ENCODE measurements at places on chromosomes 5 and 9.

- DNase-seq, result no peak
- H3K4me3 ChIP-seq, result no peak overlapping the region
- no peaks in the 10 kb centered on the region for H3K27me3 ChIP-seq
- H3K27ac ChIP-seq, result no peak overlapping the region
- H3K36me3 ChIP-seq, result no peaks in the 10 kb centered on the region
These were observed 636.1 kb downstream of the KIF4B start for GRCh38 chr5:155649666-155650065.

GRCh38 chr5:113202746-113203716 is 226.4 kb downstream of the DCP2 start:
- no peaks in the 10 kb centered on the region for H3K36me3 ChIP-seq
- H3K27me3 ChIP-seq, result no peaks in the 10 kb centered on the region
- no peak overlapping the region for H3K27ac ChIP-seq

GRCh38 chr5:77843570-77844372 is 67.6 kb upstream of the TBCA start:
- no peaks in the 10 kb centered on the region for H3K4me1 ChIP-seq
- H3K27me3 ChIP-seq, result no peaks in the 10 kb centered on the region
- DNase-seq, result no peak
- no peak overlapping the region for H3K4me3 ChIP-seq
- no peaks in the 10 kb centered on the region for H3K36me3 ChIP-seq
- no peak overlapping the region for H3K27ac ChIP-seq

- no peak overlapping the region for H3K27ac ChIP-seq
- peaks cover 23% of the 10 kb centered on the region for H3K36me3 ChIP-seq
- H3K27me3 ChIP-seq, result no peaks in the 10 kb centered on the region
- DNase-seq, result no peak
- H3K4me3 ChIP-seq, result no peak overlapping the region
These were observed 12.5 kb downstream of the SRFBP1 start for GRCh38 chr5:121974261-121974660.

GRCh38 chr9:76521244-76521681 is 62.3 kb downstream of the GCNT1 start:
- no peak overlapping the region for H3K4me3 ChIP-seq
- no peaks in the 10 kb centered on the region for H3K36me3 ChIP-seq
- DNase-seq, result no peak
- H3K27me3 ChIP-seq, result peaks cover 4% of the 10 kb centered on the region

- no peak overlapping the region for H3K27ac ChIP-seq
- no peak for DNase-seq
These were observed 39.8 kb downstream of the TYRP1 start for GRCh38 chr9:12732971-12733370.

DNA sequence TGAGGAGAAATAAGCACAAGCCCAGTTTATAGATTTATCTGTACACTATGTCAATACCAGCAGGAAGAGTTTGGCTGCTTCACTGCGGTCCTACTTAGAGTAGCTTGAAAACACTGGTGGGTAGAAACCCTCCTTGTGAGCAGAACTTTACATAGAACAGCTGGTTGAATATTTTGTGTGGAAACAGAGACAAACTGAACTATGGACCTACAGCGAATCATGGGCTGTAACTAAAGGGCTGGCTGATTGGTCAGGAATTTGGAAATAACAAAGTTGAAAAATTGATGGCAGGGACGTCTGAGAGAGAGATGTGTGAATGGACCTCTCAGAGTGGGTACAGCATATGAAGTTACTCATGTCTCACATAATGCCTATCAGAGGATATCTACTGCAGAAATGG is 392.5 kb downstream of the MAN2A1 start:
- no peak overlapping the region for H3K27ac ChIP-seq
- peaks cover 10% of the 10 kb centered on the region for H3K4me1 ChIP-seq
- DNase-seq, result no peak
- no peak overlapping the region for H3K4me3 ChIP-seq

- H3K27me3 ChIP-seq, result peaks cover 3% of the 10 kb centered on the region
- no peaks in the 10 kb centered on the region for H3K36me3 ChIP-seq
- no peak for DNase-seq
- no peak overlapping the region for H3K4me3 ChIP-seq
These were observed 86.5 kb upstream of the ANKRD55 start for GRCh38 chr5:56319526-56320181.

DNA sequence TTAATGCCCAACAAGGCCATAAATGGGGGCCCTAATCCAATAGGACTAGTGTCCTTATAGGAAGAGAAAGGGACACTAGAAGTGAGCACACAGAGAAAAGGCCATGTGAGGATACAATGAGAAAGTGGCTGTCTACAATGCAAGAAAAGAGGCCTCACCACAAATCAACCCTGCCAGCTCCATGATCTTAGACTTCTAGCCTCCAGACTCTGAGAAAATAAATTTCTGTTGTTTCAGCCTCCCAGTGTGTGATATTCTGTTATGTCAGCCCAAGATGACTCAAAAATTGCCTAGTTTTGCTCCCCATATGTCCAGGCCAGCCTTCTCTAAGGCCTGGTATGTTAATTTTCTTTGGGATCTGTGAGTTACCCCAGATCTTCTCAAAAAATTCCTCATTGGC is 32.3 kb upstream of the HTR4 start:
- no peaks in the 10 kb centered on the region for H3K36me3 ChIP-seq
- H3K27me3 ChIP-seq, result no peaks in the 10 kb centered on the region
- H3K27ac ChIP-seq, result no peak overlapping the region
- H3K4me3 ChIP-seq, result no peak overlapping the region
- no peak for DNase-seq
- no peaks in the 10 kb centered on the region for H3K4me1 ChIP-seq

DNA sequence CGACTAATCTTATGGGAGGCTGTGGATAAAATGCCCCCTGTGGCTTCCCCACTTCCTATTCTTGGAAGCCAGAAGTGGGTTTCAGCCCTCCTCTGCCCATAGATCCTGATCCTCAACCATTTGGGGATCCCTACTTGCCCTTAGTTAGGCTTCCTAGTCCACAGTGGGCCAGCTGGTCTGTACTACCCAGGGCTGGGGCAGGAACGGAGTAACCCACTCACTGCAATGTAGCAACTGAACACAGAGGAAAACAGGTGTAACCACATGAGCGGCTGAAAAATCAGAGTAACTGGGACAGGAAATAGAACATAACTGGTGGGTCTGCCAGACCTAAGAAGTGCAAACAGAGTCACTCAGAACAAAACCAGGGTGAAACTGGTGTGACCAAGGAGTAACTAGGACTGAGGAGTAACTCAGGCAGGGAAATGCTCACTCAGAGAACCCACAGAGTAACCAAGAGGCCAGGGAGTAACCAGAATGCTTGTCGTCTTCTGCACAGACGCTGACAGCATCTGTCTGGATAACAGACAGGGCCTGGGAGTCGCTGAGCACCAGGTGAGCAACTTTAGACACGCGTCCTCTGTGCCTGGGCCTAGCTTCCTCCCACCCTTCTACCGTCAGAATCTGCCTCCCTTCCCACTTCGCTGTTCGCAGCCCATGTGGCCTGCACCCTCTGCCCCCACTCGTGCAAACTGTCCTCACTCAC is 1.0 kb downstream of the AQP3 start:
- H3K4me3 ChIP-seq, result no peak overlapping the region
- peak; percentile 76 for DNase-seq
- no peaks in the 10 kb centered on the region for H3K27me3 ChIP-seq

GRCh38 chr9:68730570-68731235 is 25.7 kb downstream of the PIP5K1B start:
- H3K27ac ChIP-seq, result no peak overlapping the region
- no peaks in the 10 kb centered on the region for H3K36me3 ChIP-seq
- no peaks in the 10 kb centered on the region for H3K4me1 ChIP-seq
- DNase-seq, result no peak

DNA sequence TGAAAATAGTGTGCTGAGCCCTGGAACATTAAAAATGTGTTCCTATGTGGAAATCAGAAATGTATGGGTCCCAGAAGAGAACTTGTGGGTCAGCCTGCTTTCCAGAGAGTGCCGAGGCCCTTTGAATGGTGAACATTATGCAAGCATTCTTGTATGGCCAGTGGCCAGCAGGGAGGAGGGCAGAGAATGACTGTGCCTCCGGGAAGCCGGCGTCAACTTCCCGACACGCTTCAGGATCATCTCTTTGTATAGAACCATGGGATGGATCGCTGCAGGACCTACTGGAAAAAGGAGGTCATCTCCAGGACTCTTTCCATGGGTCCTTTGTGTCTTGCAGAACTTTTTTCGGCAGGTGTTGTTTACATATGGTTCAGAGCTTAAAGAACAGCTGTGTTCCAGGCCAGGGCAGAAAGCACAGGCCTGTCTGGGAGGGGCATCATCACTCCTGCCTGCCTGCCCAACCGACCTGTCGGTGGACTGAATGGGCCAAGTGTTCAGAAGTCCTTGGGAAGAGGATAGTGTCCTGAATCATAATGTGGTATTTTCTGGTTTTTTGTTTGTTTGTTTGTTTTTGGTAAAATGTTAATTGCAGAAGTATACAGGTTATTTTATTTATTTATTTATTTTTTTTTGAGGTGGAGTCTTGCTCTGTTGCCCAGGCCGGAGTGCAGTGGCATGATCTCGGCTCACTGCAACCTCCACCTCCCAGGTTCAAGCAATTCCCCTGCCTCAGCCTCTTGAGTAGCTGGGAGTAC is 9.0 kb downstream of the PRRC2B start:
- H3K27ac ChIP-seq, result no peak overlapping the region
- no peak for DNase-seq

DNA sequence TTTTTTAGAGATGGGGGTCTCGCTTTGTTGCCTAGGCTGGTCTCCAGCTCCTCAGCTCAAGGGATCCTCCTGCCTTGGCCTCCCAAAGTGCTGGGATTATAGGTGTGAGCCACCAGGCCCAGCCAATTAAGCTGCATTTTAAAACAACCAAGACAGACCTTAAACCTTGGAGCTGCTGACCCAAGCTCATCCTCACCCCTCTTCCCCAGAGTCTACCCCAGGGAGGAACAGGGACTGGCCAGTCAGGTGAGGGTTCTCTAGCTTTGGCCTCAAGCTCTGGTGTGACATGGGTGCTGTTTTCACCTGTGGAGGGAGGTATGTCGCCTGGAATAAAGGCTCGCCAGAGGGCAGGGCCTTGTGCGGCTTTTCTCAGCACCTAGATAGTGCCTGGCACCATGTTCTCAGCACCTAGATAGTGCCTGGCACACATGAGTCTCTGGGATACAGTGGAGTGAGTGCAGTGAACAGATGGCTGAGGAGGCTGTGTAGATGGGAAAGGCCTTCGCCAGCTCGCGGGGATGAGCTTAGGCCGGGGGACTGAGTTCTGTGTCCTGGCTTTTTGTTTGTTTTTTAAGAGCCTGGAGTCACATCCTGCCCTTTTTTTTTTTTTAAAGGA is 7.4 kb downstream of the CDK9 start:
- H3K36me3 ChIP-seq, result peaks cover 51% of the 10 kb centered on the region
- H3K27ac ChIP-seq, result no peak overlapping the region
- DNase-seq, result no peak
- peaks cover 65% of the 10 kb centered on the region for H3K4me1 ChIP-seq
- H3K27me3 ChIP-seq, result no peaks in the 10 kb centered on the region

GRCh38 chr5:122182491-122182921 is 53.2 kb downstream of the ZNF474 start:
- no peaks in the 10 kb centered on the region for H3K36me3 ChIP-seq
- H3K4me3 ChIP-seq, result no peak overlapping the region
- no peaks in the 10 kb centered on the region for H3K4me1 ChIP-seq

- no peaks in the 10 kb centered on the region for H3K27me3 ChIP-seq
- no peaks in the 10 kb centered on the region for H3K4me1 ChIP-seq
- no peaks in the 10 kb centered on the region for H3K36me3 ChIP-seq
- no peak overlapping the region for H3K4me3 ChIP-seq
These were observed 17.5 kb upstream of the TEX10 start for GRCh38 chr9:100370064-100370723.

DNA sequence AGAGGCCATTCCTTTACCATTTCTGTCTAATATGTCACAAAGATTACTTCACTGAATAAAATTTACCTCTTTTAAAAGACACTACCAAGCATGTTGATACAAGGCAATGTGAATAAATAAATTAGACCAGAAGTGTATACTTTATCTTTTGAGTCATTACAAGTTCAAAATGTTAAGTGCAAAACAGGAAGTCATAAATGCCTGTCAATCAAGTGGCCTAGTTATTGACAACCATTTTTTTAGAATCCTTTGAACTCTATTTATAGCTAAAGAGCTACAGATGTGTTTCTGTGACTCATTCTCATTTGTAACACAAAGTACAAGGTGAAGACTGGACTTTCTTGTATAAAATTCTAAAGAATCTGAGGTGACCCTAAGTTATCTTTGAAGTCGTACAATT is 602.7 kb upstream of the SEMA6A start:
- H3K27ac ChIP-seq, result no peak overlapping the region
- H3K27me3 ChIP-seq, result no peaks in the 10 kb centered on the region
- no peak for DNase-seq
- no peaks in the 10 kb centered on the region for H3K36me3 ChIP-seq
- no peaks in the 10 kb centered on the region for H3K4me1 ChIP-seq
- H3K4me3 ChIP-seq, result no peak overlapping the region

DNA sequence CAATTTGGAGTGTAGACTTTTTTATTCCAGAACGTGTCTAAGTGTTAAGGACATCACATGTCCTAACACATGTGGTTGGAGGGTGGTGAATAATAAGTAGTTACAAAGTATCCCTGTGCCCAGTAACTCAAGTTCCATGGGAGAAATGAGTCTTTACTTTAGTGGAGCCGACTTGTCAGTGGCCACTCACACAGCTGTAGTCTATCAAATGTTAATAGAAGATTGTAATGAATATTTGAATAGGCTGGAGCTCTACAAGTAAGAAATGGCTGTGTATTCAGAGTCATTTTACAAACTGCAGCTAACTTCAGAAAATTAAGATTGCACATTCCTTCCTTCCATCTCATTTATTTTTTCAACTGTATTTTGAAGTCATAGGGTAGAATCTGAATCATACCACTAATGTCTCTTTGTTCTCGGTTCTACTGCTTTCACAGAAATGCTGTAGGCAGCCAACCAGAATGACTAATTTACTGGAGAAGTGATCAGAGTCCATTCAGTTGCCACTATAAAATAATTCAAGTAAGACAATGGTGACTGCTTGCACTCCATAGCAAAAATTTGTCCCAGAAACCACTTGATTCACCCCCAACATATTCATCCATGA is 394.8 kb downstream of the NR2F1-AS1 start:
- no peak overlapping the region for H3K27ac ChIP-seq
- no peaks in the 10 kb centered on the region for H3K36me3 ChIP-seq
- no peaks in the 10 kb centered on the region for H3K27me3 ChIP-seq
- H3K4me3 ChIP-seq, result no peak overlapping the region
- DNase-seq, result no peak
- H3K4me1 ChIP-seq, result no peaks in the 10 kb centered on the region

DNA sequence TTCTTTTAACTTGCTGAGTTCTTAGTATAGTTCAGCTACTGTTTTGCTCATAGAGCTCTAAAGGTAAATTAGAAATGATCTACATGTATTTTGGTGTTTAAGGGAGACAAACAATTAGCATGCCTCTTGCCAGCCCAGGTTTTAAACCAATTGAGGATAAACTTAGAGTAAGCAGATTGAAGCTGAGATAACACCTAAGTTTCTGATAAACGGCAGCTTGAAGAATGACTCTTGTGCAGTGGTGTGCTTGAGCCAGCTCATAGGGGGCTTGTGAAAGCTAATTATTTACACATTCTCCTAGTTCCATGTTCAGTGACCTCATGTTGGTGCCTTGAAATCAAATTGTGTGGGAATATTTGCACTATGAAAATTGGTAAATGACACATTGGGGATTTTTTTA is 193.0 kb downstream of the PRR16 start:
- no peak for DNase-seq
- no peak overlapping the region for H3K27ac ChIP-seq
- H3K4me3 ChIP-seq, result no peak overlapping the region
- no peaks in the 10 kb centered on the region for H3K36me3 ChIP-seq
- H3K4me1 ChIP-seq, result peaks cover 15% of the 10 kb centered on the region
- no peaks in the 10 kb centered on the region for H3K27me3 ChIP-seq

- H3K27me3 ChIP-seq, result peaks cover 4% of the 10 kb centered on the region
- no peaks in the 10 kb centered on the region for H3K36me3 ChIP-seq
- no peaks in the 10 kb centered on the region for H3K4me1 ChIP-seq
These were observed 49.9 kb downstream of the COL15A1 start for GRCh38 chr9:98993570-98993945.

Data from DND-41 (cell line).